SK-N-SH treated with all-trans-retinoic acid at 6 μM for 48 hours (cell line): ENCODE measurements at places on chromosomes 13 and 19.

DNA sequence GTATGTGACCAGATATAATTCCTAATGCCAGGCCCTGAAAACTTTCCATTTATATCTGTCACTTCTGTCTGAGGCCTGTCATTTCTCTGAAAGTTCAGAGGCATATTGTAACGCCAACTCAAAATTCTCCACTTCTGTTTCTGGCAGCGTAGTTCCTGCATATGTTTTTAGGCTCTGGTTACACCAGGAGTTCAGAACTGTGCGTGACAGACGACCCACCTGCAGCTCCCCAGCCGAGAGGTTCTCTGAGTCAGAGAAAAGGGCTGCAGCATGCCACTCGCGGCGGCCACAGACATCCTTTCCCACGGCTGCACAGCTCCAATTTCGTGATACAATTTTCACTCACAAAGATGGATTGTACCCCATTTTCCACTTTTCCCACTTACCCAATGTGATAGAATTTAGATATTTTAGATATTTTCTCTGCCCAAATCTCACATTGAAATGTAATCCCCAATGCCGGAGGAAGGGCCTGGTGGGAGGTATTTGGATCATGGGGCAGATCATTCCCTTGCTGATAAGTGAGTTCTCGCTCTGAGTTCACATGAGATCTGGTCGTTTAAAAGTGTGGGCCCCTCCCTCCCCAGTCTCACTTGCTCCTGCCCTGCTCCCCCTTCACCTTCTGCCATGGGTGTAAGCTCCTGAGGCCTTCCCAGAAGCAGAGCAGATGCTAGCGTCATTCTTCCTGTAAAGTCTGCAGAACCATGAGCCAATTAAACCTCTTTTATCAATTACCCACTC, 308.1 kb downstream of the LIG4 start:
- ATAC-seq: no peak

- no peak for ATAC-seq
These were observed 378 bp downstream of the TLE6 start for GRCh38 chr19:2977746-2978138.

- ATAC-seq: peak; percentile 83
These were observed at the start of gene GAMT for GRCh38 chr19:1401138-1401888. Gene GAMT (minus strand): TSS chr19:1401542. CDS start chr19:1401476, 66 bp downstream.

DNA sequence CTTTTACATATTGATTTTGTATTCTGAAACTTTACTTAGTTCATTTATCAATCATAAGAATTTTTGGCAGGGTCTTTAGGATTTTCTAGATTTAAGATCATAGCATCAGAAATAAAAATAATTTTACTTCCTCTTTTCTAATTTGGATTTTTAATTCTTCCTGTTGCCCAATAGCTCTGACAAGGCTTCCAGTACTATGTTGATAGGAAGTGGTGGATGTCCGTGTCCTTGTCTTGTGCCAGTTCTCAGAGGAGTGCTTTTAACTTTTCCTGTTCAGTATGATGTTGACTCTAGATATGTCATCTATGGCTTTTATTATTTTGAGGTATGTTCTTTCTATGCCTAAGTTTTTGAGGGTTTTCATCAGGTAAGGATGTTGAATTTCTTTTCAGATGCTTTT, 7.7 kb upstream of the KIR2DL4 start:
- no peak for ATAC-seq

- no peak for ATAC-seq
These were observed 9.3 kb downstream of the ADGRE5 start for GRCh38 chr19:14390548-14390947.

GRCh38 chr19:46412650-46413261, 608 bp downstream of the CCDC8 start:
- no peak for ATAC-seq

- no peak for ATAC-seq
These were observed 6.9 kb upstream of the GMIP start for GRCh38 chr19:19650331-19650730.

GRCh38 chr19:50912727-50913716, 1.8 kb upstream of the KLK4 start:
- no peak for ATAC-seq

DNA sequence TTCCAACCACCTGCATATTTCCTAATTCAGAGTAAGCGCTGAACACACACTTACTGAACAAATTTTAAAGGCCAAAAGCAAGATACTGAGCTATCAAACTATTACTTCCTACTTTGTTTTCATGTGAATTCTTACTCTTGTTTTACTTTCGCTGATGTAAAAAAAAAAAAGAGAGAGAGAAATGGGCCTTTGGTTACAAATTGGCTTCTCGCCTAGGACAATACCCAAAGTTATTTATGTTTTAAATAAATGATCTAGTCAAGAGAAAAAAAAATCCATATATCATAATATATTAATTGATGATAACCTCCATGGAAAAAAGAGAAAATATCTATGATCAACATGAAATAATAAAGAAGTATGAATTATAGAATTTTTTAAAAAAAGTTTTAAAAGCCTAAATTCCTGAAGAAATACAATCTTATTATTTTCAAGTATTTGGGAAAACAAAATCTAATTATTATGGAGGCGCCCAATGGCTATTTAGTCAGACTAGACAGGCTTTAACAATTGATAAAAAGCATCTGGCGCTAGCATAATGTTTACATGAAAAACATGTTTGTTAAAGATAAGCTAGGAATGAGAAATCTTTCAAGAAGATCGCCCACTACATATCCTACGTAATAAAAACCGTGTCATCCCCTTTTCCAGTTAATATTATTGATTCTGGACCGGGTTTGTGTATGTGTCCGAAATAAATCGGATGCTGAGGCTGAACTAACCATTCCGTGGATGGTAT, 9.0 kb downstream of the COL4A1 start:
- no peak for ATAC-seq

GRCh38 chr13:32968316-32968715, 47.9 kb upstream of the KL start:
- no peak for ATAC-seq

- no peak for ATAC-seq
These were observed 15.8 kb downstream of the TLE2 start for GRCh38 chr19:3013263-3013725.

- ATAC-seq: peak; percentile 19; the same call in 2 of the 3 replicates
These were observed 37.9 kb downstream of the ARHGAP35 start for GRCh38 chr19:46898731-46899130.

DNA sequence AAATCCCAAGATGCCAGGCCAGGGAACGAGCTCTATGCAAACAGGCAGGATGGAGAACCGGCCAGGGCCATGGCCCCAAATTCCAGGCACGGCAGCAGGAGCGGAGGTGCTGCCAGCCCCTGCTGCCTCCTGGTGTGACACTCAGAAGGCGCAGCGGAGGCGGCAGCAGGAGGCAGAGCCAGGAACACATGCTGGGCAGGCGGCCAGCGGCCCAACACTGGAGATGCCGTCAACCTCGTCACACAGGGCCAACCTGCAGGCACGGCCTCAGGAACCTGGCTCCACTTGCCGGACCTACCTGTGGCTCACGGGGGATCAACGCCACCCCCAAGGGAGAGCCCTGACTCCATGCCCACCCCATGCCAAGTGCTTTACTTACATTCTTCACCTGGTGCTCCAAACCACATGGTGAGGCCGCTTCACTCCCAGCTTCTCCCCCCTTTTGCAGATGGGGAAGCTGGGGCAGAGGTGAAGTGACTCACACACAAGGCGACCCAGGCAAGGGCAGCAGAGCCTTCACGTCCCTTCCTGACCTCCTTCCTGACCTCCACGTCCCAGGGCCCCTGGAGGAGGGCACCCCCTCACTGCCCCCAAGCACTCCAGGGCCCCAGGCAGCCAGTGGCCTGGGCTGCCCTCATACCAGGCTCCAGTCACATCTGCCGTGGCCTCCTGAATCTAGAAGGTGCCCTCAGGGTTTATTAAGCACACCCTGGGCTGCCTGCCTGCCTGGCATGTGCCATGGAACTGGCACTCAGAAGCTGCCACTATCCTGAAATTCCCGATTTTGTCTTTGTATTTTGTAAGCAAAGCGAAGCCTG, 43.5 kb downstream of the GGACT start:
- no peak for ATAC-seq

DNA sequence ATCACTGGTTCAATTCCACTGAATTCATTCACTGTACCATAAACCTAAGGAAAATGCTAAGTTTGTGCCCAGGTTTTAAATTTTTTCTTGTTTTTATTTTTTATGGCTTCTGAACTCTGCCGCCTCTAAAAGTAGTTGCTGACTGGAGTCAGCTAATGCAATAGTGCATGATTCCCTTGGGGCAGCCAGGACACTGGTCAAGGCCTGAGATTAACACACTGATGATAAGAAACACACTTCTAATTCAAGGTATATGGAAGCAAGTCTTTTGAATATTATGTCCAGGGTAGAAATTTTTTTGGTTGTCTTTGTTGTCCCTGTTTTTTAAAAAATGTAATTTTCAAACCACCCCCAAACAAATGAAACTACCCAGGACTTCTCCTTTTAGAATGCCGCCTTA, 72.2 kb downstream of the CDADC1 start:
- no peak for ATAC-seq

DNA sequence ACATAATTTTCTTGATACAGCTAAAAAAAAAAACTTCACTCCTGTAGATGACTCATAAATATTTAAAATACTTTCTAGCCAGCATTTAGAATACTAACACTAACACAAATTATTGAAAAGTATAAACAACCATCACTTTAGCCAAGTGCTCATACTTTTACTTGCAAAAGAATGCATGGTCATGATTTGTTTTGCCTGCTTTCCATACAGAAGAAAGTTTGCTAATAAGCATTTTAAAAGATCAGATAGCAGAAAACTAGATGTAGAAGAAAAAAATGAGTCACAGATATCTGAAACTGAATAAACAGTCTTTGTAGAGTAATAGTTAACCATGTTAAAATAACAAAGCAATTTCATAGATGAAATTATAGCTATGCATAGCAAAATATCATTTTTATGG, 2280.4 kb upstream of the PCDH20 start:
- ATAC-seq: peak; percentile 66

- no peak for ATAC-seq
These were observed 222.0 kb downstream of the PCDH9 start for GRCh38 chr13:67008075-67008668.

DNA sequence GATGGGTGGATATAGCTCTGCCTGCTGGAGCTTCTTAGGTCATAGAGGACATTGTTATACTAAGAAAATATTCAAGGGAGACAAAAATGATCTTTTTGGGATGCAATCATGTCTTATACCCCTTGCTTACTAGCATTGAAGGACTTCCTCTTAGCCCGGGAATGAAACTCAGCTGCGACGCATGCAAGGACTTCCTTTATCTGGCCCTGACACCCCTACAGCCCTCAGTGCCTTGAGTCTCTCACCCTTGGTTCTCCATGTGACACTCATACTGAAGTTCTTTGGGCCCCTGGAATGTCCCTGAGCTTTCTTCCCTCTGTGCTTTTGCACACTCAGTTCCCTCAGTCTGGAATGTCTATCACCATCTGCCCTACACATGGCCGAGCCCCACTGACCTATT, 72.5 kb upstream of the MTIF3 start:
- no peak for ATAC-seq

- ATAC-seq: peak; percentile 25
These were observed 1.9 kb upstream of the HNRNPL start for GRCh38 chr19:38851622-38852230.

DNA sequence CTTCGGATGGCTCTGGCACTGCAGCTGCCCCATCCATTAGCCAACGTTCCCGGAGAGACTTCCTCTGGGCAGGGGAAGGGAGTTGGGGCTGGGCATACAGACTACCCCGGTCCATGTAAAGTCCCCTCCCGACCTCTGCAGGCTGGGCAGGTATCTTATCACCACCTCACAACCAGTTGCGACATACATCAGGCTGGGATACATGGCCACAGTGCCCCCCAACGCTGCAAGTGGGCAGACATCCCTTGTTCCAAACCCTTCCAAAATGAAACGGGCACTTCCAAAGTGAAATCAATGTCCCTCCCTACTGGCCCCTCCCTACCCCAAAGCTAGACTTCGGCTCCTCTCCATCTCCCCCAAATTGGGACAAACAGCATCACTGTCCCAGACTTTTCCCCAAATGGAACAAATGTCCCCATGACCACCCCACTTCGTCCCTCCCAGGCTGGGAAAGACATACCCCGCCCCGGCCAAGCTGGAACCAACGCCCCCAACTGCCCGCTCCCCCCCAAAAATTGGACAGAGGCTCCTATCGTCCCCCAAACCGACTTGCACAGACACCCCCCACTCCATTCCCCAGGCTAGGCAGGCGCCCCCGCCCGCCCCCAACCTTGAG, 5.0 kb downstream of the PALM3 start:
- peak; percentile 8 for ATAC-seq

DNA sequence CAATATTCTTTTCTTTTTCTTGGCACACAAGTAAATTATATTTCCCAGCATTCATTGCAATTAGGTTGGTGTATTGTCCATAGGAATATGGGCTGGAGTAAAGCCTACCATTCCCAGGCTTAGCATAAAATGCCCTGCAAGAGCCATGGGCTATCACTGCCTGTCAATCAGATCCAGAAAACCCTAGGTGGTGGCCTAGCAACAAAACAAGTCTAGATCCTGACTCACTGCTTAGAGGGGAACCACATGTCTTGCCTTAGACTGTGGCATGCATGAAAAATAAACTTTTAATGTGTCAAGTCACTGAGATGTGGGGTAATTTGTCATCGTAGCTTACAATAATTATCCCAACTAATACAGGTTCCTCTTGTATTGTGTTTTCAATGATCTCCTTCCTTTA, 16.2 kb downstream of the SOX21 start:
- no peak for ATAC-seq

- ATAC-seq: no peak
These were observed 55.1 kb upstream of the STARD13 start for GRCh38 chr13:33340631-33341030.

DNA sequence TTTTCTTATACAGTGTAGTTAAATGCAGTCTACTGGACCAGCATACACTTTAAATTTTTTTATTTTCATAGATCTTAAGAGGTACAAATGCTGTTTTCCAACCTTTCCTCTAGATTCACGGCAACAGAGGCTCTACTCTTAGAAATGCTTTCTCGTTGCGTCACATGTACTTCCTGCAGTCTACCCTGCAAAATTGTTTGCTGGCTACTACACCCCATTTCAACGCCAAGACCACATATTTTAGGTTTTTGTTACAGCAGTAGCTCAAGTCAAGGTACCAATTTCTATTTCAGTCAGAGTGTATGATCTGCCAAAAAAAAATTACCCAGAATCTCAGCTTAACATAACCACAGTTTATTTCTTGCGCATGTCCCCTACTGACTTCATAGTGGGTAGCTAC, 94.1 kb downstream of the TNFSF13B start:
- no peak for ATAC-seq

GRCh38 chr13:74667656-74668203, 533.5 kb upstream of the KLF12 start:
- no peak for ATAC-seq

DNA sequence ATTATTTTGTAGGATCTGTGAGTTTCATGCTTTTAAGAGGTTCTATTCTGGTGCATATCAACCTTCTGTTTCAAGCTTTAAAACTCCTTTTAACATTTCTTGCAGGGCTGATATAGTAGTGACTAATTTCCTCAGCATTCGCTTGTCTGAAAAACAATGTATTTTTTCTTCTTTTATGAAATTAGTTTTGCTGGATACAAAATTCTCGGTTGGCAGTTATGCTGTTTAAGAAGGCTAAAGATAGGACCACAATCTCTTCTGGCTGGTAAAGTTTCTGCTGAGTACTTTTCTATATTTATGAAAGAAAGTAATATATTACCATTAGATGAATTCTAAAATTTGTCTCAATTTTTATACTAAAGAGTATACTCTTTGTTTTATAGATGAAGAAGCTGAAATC, 487.8 kb upstream of the SPRY2 start:
- ATAC-seq: no peak
